ENCODE measurements at places on chromosomes 13 and 19.

DNA sequence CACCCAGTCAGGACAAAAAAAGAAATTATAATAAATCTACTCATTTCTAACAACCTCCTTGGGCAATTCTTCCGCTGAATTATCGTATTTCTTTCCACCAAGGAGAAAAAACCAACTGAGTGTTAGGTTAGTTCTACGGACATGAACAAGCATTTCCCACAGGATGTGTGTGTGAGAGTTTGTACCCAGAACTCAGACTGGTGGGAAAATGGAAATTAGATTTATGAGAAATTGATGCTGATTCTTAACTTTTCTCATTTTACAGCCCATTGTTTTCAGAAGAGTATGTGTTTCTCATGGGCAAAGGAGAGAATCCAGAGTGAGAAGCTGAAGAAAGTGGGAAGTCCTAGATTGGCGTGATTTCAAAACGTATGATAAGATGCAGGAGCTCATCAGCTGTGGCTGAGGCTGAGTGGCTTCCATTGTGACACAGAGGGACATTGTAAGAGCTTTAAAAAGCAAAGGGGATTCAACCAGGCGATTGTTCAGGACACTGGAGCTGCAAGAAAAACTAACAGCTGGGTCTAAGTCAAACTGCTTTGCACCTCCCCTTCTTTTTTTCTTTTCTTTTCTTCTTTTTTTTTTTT lies 184.7 kb upstream of the ARGLU1 start:
- DNase-seq = no peak

DNA sequence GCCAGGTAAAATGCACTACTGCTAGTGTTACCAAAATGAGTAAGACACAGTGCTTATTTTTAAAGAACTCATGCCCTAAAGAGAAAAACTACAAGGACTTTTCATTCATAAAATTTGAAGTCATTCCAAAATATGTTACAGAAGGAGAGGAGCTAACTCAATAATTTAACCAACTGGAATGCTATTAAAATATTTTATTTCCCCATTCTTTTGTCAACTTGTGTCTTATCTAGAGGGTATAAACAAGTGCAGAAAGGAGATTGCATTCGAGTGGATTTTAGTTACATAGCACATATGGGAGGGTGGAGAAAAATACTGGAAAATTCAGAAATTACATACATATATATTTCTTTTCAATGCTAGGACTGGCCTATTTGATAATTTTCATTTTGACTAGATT lies 131.0 kb upstream of the IRS2 start:
- DNase-seq = no peak

- DNase-seq = no peak
These were observed 56.0 kb upstream of the DOCK9 start for GRCh38 chr13:99033814-99034213.

DNA sequence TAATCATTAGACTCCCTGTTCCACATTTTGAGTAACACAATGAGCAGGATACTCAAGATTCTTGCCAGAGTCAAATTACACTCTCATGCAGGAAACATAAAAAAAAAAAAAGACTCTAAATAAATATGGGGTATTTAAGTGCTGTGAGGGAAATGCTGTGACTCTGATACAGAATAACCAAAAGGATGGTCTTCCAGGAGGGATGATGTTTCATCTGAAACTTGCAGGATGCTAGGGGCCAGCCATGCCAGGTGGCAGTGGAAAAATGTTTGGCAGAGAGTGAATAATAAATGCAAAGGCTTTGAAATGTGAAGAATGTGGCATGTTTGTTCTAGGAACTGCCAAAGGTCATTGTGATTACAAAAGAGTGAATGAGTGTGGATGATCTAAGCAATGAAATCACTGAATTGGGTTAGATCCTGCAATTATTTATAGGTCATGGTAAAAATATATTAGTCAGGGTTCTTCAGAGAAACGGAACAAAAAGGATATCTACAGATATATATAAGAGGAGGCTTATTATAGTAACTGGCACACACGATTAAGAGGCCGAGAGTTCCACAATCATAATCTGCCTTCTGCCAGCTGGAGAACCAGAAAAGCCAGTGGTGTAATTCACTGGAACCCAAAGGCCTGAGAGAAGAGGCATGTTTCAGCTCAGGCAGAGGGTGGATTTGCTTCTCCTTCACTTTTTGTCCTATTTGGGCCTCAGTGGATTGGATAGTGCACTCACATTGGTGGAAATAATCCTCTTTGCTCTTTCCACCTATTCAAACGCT lies 1832.8 kb upstream of the MIR17HG start:
- no peak for DNase-seq

- no peak for DNase-seq
These were observed 7.8 kb downstream of the MARK4 start for GRCh38 chr19:45258862-45259261.

DNA sequence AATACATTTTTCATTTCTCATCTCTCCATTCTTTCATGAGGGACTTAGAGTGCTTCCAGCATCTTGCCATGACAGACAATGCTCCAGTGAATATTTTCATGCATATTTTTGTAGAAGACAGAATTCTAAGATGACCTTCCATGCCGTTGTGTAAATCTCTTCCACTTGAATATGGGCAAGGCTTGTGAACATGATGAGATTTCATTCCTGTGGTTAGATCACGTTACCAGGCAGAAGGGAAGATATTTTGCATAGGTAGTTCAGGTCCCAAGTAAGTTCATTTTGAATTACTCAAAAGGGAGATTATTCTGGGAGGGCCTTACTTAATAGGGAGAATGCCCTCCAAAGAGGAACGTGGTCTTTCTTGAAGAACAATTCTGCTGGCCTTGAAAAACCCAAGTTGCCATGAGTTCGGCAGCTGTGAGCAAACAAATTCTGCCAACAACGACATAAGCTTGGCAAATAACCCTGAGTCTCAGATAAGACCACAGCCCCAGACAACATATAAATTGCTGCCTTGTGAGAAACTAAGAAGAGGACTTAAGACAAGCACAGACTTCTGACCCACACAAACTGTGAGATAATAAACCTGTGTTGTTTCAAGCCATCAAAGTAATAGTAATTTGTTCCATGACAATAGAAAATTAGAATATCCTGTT lies 400.5 kb upstream of the GPC6 start:
- no peak for DNase-seq

DNA sequence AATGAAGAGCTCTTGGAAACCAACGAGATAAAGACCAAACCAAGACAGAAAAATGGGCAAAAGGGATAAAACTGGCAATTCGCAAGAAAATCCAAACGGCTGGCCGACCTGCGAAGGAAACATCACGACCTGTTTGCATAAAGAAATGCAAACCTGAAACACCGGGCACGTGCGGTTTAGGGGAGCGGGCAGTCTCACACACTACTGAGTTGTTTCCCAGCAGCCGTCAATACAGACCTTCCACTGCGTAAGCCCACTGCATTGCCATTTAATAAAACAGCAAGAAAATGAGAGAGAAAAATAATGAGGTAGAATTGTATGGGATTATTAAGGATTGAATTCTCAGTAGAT lies 642 bp upstream of the PEG3 start:
- DNase-seq = no peak

DNA sequence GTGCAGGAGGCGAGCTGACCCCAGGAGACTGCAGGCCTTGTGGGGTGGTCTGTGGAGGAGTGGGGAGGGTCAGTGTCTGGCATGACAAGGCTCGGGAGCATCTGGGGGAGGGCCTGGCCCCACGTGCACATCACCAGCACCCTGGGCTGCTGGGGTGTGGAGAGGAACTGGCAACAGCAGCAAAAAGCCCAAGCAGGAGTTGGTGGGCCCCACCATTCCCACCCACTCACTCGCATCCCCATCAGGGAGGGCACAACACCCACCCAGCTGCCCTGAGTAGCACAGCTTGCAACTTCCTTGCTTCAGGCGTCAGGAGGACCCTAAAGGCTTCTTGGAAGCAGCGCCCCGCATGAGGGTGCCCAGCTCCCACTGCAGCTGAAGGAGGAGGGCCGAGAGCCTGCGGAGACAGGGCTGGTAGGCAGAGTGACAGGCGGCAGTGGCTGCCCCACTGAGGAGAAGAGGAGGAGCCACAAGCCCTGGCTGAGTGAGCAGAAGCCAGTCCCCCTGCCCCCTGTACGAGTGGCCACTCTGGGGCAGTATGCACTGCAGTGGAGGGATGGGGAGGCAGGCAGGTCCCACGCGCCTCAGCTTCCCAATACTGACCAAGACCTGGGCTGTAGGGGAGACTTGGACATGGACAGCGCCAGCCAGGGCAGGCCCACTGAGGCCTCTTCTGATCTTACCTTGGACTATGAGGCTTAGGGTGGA lies 26.5 kb downstream of the ELL start:
- DNase-seq = no peak

- no peak for DNase-seq
These were observed 172.7 kb upstream of the ZNF507 start for GRCh38 chr19:32172566-32173160.

GRCh38 chr13:84121456-84121855 lies 239.2 kb upstream of the SLITRK1 start:
- no peak for DNase-seq

GRCh38 chr19:6252066-6252465 lies 27.7 kb downstream of the MLLT1 start:
- DNase-seq = no peak

- no peak for DNase-seq
These were observed 11.7 kb downstream of the RAP2A start for GRCh38 chr13:97445522-97446187.
